Brain pericyte (primary cell): ENCODE measurements at places on chromosomes 3 and 15.

- no peak for DNase-seq
Measured at GRCh38 chr3:53147151-53147902, 13.7 kb upstream of the PRKCD start.

GRCh38 chr15:69914960-69915359 lies 182.8 kb downstream of the TLE3 start:
- DNase-seq: no peak

GRCh38 chr3:190619353-190619752 lies 105.5 kb downstream of the IL1RAP start:
- DNase-seq: no peak

DNA sequence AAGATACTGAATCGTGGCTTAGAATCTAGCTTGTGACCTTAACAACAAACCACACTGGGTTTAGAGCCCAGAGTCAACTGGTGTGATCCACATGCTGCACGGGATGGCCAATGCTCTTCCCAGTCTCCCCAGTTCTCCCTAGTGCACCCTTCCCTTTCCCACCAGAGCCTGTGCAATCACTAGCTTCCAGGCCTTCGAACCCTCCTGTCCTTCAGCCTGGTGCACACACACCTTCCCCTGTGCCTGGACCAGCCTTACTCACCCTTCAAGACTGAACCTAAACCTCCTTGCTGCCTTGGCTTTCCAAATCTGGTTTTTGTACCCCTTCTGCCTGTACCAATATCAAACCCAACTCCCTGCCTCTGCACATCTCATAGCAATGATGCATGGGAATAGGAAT lies 43.8 kb downstream of the WNT5A start:
- no peak for DNase-seq
